Stimulated activated CD4-positive, alpha-beta T cell treated with anti-CD3 and anti-CD28 coated beads, Interleukin-1b, Interleukin-23, amount 100 ng/mL, for 1 hour (primary cell): ENCODE measurements at places on chromosomes 7 and 10.

- no peak for DNase-seq
Observed at GRCh38 chr10:129039406-129040370, 427.4 kb upstream of the MGMT start.

DNA sequence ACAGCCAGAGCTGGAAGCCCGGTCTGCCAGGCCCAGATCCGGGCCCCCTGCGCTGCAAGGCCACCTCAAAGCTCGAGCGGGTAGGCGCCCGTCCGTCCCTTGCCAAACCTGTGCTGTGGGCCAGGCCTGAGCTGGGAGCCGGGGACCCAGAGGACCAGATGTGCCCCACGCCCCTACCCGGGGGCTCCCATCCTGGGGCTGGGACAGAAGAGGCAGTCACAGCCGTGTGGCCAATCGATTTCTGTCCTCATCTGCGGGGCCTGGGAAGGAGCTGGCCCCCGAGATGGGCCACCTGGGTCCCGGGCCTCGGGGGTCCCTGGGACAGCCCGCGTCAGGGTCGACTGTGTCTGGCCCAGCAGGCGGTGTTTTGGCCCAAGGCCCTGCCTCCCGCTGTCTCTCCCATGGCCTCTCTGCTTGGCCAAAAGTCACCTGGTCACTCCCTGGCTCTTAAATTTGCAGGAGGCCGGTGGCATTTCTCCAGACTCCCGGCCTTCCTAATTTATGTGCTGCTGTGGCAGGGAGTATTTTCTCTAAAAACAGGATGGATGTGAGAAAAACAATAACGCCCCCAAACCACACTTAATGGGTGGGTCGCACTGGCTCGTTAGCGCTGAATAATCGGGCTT lies 63.8 kb downstream of the UNCX start:
- no peak for DNase-seq

GRCh38 chr10:804787-805619 lies 115.5 kb upstream of the DIP2C start:
- no peak for DNase-seq

GRCh38 chr10:106958589-106959361 lies 205.7 kb downstream of the SORCS1 start:
- no peak for DNase-seq

- no peak for DNase-seq
Observed at GRCh38 chr10:131701131-131701947, 199.5 kb upstream of the PPP2R2D start.
